IPS DF 6.9 (cell line): ENCODE measurements at places on chromosomes 5 and 9.

- no peak for DNase-seq
- no peaks in the 10 kb centered on the region for H3K4me1 ChIP-seq
- no peaks in the 10 kb centered on the region for H3K36me3 ChIP-seq
These were observed 37.1 kb upstream of the CEP120 start for GRCh38 chr5:123460296-123460729.

- H3K27ac ChIP-seq = no peak overlapping the region
- H3K4me3 ChIP-seq = no peak overlapping the region
- H3K4me1 ChIP-seq = peaks cover 6% of the 10 kb centered on the region; the same call in 1 of the 2 replicates
- H3K36me3 ChIP-seq = no peaks in the 10 kb centered on the region
These were observed 8.9 kb upstream of the PALM2AKAP2 start for GRCh38 chr9:109771087-109771486.

GRCh38 chr5:124599028-124599973 lies 147.1 kb downstream of the ZNF608 start:
- H3K4me3 ChIP-seq = no peak overlapping the region
- H3K27ac ChIP-seq = no peak overlapping the region
- H3K27me3 ChIP-seq = no peaks in the 10 kb centered on the region
- no peaks in the 10 kb centered on the region for H3K36me3 ChIP-seq

DNA sequence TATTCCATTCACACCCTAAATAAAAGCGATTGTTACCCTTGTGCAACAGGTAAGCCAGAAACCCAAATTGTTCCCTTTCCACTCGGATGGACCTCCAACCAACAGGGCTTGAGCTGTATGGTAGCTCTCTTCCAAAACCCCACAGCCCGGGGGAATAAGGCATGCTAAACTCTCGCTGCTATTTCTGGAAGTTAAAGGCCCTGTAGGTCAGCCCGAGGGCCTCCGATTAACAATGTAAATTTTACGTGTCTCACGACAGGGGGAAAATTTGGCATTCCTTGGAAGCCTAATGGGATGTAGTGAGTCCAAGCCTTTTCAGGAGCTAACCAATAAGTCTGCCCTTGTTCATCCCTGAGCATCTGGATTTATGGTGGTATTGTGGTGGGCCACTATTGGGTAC lies 26.0 kb downstream of the CNOT8 start:
- H3K36me3 ChIP-seq = peaks cover 24% of the 10 kb centered on the region; the same call in 1 of the 2 replicates
- H3K4me3 ChIP-seq = no peak overlapping the region
- no peak for DNase-seq
- no peaks in the 10 kb centered on the region for H3K4me1 ChIP-seq
- no peaks in the 10 kb centered on the region for H3K27me3 ChIP-seq

GRCh38 chr9:12717907-12718306 lies 24.7 kb downstream of the TYRP1 start:
- H3K4me3 ChIP-seq = no peak overlapping the region
- peaks cover 3% of the 10 kb centered on the region; the same call in 1 of the 2 replicates for H3K4me1 ChIP-seq

DNA sequence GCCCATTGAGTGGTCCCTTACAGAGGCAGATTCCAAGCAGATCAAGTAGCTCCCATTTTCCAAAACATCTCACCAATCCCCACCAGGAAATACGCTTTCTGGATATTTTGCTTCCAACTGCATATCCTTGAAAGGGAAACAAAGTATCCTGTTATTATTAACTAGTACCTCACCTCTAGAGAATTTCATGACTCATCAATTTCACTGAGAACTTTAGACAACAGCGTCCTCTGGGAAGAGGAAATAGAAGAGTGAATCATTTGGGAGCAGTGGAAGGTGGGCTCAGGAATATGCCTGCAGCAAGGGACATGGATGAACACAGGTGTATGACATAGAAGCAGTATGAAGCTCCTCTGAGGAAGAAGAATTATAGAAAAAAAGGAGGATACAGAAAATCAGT lies 186.7 kb downstream of the MARCHF11 start:
- H3K4me1 ChIP-seq = no peaks in the 10 kb centered on the region; the same call in 1 of the 2 replicates
- H3K36me3 ChIP-seq = no peaks in the 10 kb centered on the region
- H3K4me3 ChIP-seq = no peak overlapping the region
- no peaks in the 10 kb centered on the region for H3K27me3 ChIP-seq

DNA sequence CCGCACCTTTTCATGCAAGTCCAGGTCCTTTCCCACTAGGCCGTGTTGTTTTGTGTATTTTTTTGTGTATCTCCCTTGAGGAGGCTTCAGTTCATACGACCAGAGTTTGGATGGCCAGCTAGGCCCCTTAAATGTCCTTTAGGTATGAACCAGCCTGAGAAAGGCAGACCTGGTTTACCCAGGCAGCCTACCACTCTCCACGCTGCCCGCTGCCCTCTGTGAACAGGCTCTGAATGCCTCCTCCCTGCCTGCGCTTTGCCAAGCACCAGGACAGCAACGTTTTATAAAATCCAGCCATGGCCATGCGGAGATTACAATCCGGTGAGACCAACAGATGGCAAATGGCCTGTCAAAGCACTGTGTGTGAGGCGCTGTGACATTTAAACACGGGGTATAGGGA lies 626 bp upstream of the CLTB start:
- H3K27ac ChIP-seq = no peak overlapping the region
- H3K4me3 ChIP-seq = no peak overlapping the region; the same call in 1 of the 2 replicates
- no peak for DNase-seq
- H3K4me1 ChIP-seq = no peaks in the 10 kb centered on the region
- no peaks in the 10 kb centered on the region for H3K27me3 ChIP-seq
- no peaks in the 10 kb centered on the region for H3K36me3 ChIP-seq

GRCh38 chr9:84152204-84152603 lies 171.6 kb downstream of the RMI1 start:
- no peak for DNase-seq
- H3K4me3 ChIP-seq = no peak overlapping the region
- H3K4me1 ChIP-seq = peaks cover 1% of the 10 kb centered on the region; the same call in 1 of the 2 replicates
- H3K36me3 ChIP-seq = no peaks in the 10 kb centered on the region

GRCh38 chr9:86262492-86262891 lies 3.0 kb upstream of the C9orf153 start:
- H3K4me1 ChIP-seq = no peaks in the 10 kb centered on the region
- no peak overlapping the region for H3K27ac ChIP-seq
- peaks cover 7% of the 10 kb centered on the region; the same call in 1 of the 2 replicates for H3K36me3 ChIP-seq
- no peak overlapping the region for H3K4me3 ChIP-seq
- H3K27me3 ChIP-seq = no peaks in the 10 kb centered on the region
- DNase-seq = no peak

GRCh38 chr5:178244576-178244975 lies 12.0 kb upstream of the PHYKPL start:
- DNase-seq = no peak
- no peak overlapping the region for H3K27ac ChIP-seq
- H3K27me3 ChIP-seq = no peaks in the 10 kb centered on the region
- H3K4me1 ChIP-seq = no peaks in the 10 kb centered on the region
- no peaks in the 10 kb centered on the region for H3K36me3 ChIP-seq

- H3K4me3 ChIP-seq = no peak overlapping the region
- no peak overlapping the region for H3K27ac ChIP-seq
- DNase-seq = no peak
- H3K36me3 ChIP-seq = no peaks in the 10 kb centered on the region
- no peaks in the 10 kb centered on the region for H3K4me1 ChIP-seq
These were observed 134.9 kb downstream of the TMEM167A start for GRCh38 chr5:82942083-82942881.

- no peaks in the 10 kb centered on the region for H3K36me3 ChIP-seq
- no peak overlapping the region for H3K4me3 ChIP-seq
- H3K27ac ChIP-seq = no peak overlapping the region
- DNase-seq = no peak
These were observed 79.2 kb upstream of the ABCA1 start for GRCh38 chr9:105007143-105007542.

DNA sequence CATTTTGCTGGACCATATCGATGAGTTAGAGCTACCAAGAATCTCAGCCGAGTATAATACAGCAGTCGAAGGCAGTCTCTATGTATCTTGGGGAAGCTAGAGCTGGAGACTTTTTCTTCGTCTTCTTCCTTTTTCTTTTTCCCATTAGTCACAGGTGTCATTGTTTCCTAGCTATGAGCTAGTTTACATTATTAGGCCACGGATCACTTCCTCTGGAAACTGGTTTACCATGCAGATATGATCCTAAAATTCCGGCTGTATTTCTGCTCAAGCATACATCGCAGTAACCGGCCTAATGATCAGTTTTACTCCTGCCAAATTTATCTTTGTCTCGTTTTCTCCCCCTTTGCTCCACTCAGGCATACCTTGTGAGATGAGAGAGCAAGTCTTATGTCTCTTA lies 312.8 kb downstream of the ARHGAP26 start:
- H3K4me3 ChIP-seq = no peak overlapping the region
- no peaks in the 10 kb centered on the region for H3K27me3 ChIP-seq
- H3K36me3 ChIP-seq = no peaks in the 10 kb centered on the region
- DNase-seq = no peak
- H3K27ac ChIP-seq = no peak overlapping the region

GRCh38 chr9:92293075-92293354 lies 482 bp downstream of the IARS1 start:
- no peak overlapping the region for H3K27ac ChIP-seq
- no peaks in the 10 kb centered on the region; the same call in 1 of the 2 replicates for H3K36me3 ChIP-seq
- H3K27me3 ChIP-seq = no peaks in the 10 kb centered on the region
- DNase-seq = no peak

DNA sequence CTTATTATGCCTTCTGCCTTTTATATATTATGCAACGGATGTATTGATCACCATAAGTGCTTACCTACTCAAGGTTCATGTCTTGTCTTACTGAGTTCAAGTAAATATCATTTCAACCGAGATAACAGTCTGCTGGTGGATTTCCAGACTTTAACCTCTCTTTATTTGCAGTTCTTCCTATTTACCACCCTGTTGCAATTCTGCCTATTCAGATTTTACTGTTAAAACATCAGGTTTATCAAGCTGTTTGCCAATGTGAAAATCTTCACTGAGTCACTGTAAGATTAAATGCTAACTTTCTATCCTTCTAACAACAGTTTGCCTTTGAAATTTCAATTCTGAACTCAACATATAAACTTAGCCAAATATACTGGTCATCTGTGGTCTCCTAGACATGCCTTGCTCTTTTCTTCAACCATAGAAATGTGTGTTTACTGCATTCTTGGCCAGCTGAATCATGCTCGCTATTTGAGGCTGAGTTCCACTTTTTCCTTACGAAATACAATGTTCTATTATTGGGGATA lies 471.7 kb upstream of the RORB start:
- H3K4me3 ChIP-seq = no peak overlapping the region
- no peaks in the 10 kb centered on the region for H3K4me1 ChIP-seq
- H3K36me3 ChIP-seq = no peaks in the 10 kb centered on the region
- no peak for DNase-seq

DNA sequence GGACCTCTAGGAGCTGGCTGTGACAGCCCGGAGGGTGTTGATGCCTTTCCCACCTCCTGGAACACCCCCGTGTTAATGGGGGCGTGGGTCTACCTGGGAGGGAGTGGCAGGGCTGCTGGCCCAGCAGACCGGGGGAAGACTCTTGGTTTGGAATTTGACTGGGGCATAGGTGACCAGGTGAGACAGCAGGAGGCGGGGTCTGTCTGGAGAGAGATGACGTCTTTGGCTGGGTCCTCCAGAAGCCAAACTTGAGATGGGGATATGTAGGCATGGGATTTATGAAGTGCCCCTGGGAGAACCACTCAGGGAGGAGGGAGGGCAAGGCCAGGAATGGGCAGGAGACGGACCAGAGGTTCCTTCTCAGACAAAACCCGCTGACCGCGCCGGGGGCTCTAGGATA lies 42.6 kb downstream of the NEK6 start:
- H3K36me3 ChIP-seq = no peaks in the 10 kb centered on the region; the same call in 1 of the 2 replicates
- H3K27ac ChIP-seq = no peak overlapping the region
- 0 out of 2 replicates have a peak, but pooled peaks cover 5% of the 10 kb centered on the region for H3K4me1 ChIP-seq
- DNase-seq = no peak
- no peaks in the 10 kb centered on the region for H3K27me3 ChIP-seq

DNA sequence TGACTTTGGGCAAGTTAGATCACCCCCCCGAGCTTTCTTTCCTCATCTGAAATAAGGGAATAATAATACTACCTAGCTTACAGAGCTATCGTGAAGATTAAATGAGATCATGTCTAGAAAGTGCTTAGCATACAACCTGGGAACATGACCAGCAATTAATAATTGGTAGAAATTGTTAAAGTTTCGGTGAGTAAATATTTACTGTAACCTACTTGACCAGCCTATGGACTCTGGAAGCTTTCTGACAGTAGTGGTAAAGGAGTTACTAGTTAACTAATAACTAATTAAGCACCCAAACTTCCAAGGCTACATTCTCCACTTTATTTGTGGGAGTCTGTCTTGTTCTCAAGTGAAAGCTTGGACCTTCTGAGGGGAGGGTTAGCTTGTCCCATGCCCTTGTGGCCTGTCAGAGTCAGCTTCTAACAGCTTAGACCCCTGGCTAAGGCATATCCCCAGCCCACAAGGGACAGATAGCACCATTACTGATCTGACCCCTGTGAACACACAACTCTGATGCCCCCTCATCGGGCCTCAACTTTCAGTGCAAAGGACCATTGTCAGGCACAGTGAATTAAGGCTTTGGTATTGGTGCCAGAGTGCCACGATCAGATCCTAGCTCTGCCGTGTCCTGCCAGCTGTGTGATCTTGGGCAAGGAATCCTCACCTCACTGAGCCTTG lies 58.7 kb upstream of the SAP30L start:
- no peak overlapping the region for H3K4me3 ChIP-seq
- no peak overlapping the region for H3K27ac ChIP-seq
- H3K4me1 ChIP-seq = no peaks in the 10 kb centered on the region

- H3K27ac ChIP-seq = no peak overlapping the region
- no peak overlapping the region for H3K4me3 ChIP-seq
- no peaks in the 10 kb centered on the region for H3K27me3 ChIP-seq
- DNase-seq = peak; percentile 27
- H3K4me1 ChIP-seq = no peaks in the 10 kb centered on the region
These were observed 127.5 kb upstream of the PANK3 start for GRCh38 chr5:168706655-168707069.

DNA sequence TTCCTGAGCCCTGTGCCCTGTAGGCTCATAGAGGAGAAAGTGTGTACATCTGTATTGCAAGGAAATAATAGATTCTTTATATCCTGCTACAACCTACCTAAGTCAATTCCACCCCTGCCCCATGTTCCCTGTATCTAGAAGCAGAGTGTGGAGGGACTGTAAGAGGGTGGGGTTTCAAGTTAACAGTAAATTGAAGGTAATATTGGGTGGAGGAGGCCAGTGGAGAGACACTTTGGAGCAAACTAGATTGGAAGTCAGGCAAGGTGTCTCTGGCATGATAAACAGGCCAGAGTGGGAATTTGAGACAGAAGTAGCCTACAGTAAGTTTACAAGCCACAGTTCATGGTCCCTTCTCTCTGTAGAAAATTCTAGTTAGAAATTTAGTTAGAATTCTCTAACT lies 2.3 kb upstream of the HEMGN start:
- H3K36me3 ChIP-seq = no peaks in the 10 kb centered on the region
- DNase-seq = no peak
- H3K27me3 ChIP-seq = no peaks in the 10 kb centered on the region; the same call in 1 of the 2 replicates
- H3K4me1 ChIP-seq = no peaks in the 10 kb centered on the region
- no peak overlapping the region for H3K27ac ChIP-seq
- no peak overlapping the region for H3K4me3 ChIP-seq

- no peaks in the 10 kb centered on the region; the same call in 1 of the 2 replicates for H3K36me3 ChIP-seq
- no peak overlapping the region for H3K27ac ChIP-seq
- peaks cover 4% of the 10 kb centered on the region; the same call in 1 of the 2 replicates for H3K4me1 ChIP-seq
- peaks cover 20% of the 10 kb centered on the region for H3K27me3 ChIP-seq
- H3K4me3 ChIP-seq = no peak overlapping the region
These were observed 3.5 kb downstream of the AHRR start for GRCh38 chr5:324736-325612.
